ENCODE measurements at places on chromosomes 2 and 18.

- no peak for DNase-seq
Observed at GRCh38 chr2:42949125-42949524, 156.7 kb upstream of the HAAO start.

- no peak for DNase-seq
Observed at GRCh38 chr2:136137982-136138381, 20.0 kb upstream of the CXCR4 start.

DNA sequence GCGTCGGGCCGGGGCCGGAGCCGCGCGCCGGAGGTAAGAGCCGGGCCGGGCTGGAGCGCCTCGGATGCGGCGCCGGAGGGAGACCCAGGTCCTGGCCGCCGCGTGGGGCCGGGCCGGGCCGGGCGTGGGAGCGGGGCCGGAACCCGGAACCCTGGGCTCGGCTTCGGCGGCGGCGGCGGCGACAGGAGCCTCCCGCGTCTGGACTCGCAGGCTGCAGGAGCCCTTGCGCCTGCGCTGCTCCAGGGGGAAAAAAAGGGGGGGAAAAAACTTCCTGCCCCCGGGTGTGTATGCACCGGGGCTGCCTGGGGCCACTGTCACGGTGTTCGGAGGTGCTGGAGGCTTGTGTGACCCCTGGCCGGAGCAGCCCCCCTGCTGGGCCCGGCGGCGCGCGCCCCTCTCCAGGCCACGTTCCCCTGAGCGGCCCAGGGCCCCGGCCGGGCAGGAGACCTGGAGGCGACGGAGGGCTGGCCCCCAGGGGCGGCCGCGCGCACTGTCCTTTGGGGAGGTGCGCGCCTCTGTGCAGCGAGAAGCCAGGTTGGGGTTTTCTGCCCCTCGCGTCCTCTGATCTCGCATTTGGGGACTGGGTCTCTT, 864 bp downstream of the KLHL29 start:
- DNase-seq, result no peak

GRCh38 chr2:49306925-49307324, 152.6 kb upstream of the FSHR start:
- no peak for DNase-seq

- DNase-seq, result no peak
Observed at GRCh38 chr2:105797298-105797819, 52.6 kb downstream of the NCK2 start.

DNA sequence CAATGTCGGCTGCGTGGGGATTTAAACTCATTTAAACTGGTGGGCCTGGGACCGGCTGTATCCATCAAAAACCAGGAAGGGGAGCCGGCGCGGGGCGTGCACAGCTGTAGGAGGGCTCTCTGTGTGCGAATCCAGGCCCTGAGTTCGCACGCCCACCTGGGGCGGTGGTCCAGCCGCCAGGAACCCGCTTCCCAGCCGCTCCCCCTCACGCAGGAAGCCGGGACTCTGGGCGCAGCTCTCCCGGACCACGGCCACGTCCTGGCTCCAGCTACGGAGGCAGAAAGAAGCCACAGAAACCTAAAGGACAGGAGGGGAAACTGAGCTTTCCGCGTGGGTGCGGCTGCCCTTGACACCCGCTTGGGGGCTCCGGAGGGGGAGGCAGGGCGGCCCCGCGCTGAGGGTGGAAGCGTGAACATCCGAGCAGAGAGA, 80.6 kb downstream of the GFPT1 start:
- no peak for DNase-seq

GRCh38 chr2:216671791-216672343, 23.5 kb downstream of the IGFBP5 start:
- no peak for DNase-seq

DNA sequence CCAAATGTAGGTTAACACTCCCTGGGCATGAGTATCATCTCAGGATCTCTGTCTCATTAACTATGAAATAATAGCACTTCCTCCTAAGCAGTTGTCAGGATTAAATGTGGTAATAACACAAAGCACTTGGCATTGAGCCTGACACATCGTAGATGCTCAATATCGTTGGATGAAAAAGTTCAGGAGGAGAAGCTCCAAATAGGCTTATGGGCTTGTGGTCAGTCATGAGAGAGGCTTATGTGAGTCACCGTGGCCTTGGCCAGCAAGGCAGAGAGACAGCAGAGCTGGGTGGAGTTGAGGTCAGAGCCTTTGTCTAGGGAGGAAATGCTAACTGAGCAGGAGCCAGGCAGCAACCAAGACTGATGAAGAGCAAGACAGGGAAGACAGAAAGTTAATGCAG, 68.3 kb upstream of the PPM1B start:
- DNase-seq, result peak; percentile 54

DNA sequence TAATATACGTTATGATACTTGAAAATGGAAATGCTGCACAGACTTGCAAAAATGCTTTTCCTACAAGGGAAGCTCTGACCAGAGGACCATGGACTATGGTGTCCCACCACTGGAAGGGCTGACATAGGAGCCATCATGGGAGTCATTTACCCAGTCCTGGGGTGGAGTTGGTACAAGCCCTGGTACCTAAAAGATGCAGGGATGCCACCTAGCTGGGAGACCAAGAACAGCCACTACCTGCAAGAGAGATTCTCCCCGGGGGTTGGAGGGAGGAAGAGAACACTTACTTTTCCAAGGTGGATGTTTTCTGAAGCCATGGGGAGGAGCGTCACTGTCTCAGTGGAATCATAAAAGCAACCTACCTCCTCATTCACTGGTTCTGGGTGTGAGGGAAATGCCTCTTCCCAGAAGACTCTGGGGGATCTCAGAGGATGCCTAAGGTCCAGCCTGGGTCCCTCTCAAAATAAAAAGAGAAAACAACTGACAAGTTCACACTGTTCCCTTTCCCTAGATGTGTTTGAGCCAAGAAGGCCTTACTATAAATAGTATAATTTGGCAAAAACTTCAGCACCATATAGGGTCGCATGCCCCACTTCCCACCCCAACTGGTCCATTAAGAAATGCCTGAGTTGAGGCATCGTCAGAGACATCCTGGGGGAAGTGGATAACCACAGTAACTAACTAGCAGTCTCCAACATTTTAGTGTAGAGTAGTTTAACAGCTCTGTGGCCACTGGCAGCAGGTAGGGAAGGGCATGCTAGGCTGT, 39.9 kb downstream of the REEP1 start:
- DNase-seq, result no peak

GRCh38 chr2:8477552-8478470, 204.0 kb upstream of the ID2 start:
- DNase-seq, result no peak

- no peak for DNase-seq
Observed at GRCh38 chr18:45664824-45665763, 49.8 kb downstream of the SLC14A2 start.

DNA sequence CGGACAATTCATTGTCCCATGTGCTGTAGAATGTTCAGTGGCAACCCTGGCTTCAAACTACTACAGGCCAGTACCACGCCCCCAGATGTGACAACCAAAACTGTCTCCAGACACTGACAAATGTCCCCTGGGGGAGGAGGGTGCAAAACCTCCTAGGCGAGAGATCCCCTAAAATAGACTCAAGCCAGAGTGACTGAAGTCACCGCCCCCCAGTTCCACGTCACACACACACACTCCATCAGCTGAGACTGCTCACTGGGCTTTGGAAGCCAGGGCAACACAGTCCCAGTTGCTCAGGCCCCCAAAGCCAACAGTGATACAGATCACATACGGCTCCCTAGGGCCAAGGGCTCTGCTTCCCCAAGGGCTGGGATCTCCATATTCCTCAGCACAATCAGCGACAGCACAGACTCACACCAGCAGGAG, 19.1 kb downstream of the HDAC4 start:
- no peak for DNase-seq

- no peak for DNase-seq
Observed at GRCh38 chr2:217099561-217099960, 239.7 kb upstream of the TNP1 start.

DNA sequence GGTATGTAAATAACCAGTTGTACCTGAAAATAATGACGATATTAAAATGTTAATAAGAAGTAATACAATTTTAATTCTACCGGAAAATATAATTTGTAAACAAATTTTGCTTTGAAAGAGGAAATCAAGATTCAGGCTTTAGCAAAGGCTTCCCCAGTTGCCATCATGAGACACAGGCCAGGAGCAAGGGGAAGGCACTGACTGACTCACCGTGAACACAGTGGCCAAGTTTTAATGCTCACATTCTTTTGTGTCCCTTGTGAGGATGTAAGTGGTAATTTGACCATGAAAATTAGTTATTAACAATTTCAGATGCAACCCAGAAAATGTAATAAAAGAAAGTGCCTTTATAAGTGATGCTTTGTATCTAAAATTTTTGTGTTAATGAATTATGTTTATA, 164.1 kb downstream of the GREB1L start:
- no peak for DNase-seq

GRCh38 chr2:233422649-233423551, 68.6 kb downstream of the DGKD start:
- DNase-seq, result no peak

GRCh38 chr2:68284896-68285295, 32.6 kb upstream of the PPP3R1 start:
- peak; percentile 67 for DNase-seq

- no peak for DNase-seq
Observed at GRCh38 chr18:79507076-79507545, 111.4 kb downstream of the NFATC1 start.

- no peak for DNase-seq
Observed at GRCh38 chr2:12313445-12314126, 403.1 kb upstream of the TRIB2 start.

- DNase-seq, result no peak
Observed at GRCh38 chr2:213098612-213099011, 52.8 kb downstream of the IKZF2 start.

GRCh38 chr2:63594660-63595059, 5.9 kb downstream of the MDH1 start:
- DNase-seq, result no peak

DNA sequence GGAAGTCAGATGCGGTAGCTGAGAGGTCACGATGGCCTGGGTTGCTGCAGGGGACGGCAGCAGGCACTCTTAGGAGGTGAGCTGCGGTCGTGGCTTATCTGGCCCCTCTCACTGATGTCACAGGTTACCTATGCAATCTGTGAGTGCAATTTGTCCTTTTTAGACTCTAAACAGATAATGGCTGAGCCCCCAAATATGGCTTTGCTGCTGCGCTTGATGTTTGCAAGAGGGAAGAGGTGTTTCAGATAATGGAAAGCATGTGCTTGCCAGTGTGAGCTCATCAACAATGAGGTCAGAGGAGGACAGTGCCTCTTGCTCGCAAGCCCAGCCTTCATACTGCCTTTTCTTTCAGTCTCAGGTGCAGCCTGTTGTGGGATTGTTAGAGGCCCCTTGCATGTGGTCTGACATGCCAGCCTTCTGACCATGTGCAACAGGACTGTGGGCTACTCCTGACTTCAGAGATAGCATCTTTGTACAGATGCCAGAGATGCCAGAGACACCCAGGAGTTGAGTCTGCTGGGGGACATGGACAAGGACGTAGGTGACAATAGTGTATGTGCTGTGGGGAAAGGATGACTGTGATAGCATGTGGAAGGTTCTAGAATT, 151.3 kb downstream of the TANC1 start:
- DNase-seq, result no peak

DNA sequence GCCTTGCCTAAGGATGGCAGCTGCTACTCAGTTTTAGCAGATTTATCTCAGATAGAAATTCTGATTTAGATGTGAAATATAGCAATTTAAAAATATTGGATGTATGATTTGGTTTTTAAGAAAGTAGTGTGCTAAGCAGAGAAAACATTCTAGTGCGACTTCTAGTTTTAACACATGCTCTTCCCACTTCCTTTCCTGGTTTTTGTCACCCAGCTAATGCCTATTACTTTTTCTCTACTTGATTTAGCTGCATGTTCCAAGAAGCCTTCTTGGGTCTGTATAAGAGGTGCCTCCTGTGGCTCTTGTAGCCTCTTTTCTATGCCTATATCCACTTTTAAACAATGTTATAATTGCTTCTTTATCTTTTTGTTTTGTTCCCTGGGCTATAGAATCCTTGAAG, 53.0 kb downstream of the GPD2 start:
- no peak for DNase-seq

DNA sequence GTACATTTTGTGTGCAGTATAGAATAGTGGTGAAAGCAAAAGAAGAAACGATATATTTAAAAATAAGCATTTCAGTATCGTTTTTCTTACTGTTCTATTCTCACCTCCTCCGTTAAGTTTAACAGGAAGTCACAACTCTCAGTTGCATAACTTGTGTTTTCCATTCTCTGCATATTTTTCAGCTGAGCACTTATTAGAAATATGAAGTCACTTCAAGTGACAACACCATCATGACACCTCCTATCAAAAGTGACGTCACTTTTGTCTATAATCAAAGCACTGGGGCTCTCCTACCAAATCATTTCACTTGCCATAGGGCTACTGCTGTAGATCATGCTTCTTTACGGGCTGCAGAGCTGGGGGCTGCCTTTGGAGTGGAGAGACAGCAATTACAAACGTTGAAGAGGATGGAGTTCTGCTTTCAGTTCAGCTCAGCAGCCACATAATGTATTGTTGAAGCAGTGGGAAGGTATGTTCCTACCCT, 36.3 kb downstream of the STAT4 start:
- DNase-seq, result no peak

DNA sequence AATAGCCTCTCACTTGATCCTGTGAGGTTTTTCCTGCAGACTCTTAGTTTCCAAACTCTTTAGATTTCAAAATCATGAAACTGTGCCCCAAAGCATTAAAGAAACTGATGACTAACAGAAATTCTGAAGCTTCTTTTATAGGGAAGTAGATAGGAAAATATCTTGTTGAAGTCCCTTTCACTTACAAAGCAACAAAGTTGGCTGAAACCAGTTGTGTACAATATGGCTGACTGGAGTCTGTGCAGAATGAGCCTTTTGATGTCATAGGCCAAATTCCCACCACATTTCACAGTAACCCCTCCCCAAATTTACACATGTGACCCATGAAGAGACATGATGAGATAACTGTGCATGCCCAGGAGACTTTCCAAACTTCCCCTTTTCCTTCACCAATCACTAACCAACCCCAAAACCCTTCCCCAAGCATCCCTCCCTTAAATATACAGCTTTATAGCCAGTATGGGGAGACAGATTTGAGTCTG, 61.7 kb upstream of the NCK2 start:
- DNase-seq, result no peak

GRCh38 chr2:11389551-11390398, 45.3 kb upstream of the ROCK2 start:
- DNase-seq, result no peak

GRCh38 chr18:57125627-57126026, 21.3 kb upstream of the BOD1L2 start:
- no peak for DNase-seq
